ENCODE measurements at places on chromosomes 3 and 15.

- DNase-seq, result no peak
These were observed 142.0 kb upstream of the CBLB start for GRCh38 chr3:106010829-106011228.

DNA sequence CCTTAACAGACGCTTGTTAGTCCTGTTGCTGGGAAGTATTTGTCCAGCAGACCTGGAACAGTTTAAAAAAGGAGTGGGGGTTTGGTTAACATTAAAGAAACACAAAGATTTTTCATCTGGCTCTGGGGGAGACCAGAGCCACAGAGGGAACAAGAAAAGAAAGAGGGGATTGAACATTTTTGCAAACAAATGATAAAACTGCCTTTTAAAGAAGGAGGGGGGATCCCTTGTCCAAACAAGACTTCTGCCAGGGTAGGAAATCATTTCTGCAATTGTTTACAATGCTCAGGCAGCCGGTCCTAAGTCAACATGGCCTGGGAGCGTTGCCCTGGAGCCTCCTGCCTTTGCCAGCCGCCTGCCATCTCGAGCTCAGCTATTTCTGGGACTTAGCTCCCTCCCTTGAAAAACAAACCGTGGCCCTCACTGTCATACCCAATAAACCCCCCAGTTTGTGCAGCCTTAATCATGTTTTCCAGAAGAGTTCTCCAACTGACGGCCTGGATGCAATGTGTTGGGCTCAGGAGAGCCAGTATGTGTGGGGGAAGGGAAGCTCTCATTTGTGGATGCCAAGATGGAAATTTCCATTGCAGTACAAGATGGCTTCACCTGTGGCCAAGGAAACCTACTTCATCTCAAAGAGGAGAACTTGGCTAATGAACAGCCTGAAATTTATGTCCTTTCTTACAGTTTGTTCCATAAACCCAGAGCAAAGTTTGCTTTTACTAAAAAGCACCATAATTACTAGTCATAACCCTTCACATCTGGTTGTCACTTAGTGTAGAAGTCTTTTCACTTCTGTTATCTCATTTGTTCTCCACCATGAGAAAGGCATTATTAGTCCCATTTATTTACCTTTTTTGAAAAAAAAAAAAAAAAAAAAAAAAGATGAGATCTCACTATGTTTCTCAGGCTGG, 75.9 kb upstream of the RNU6-1 start:
- DNase-seq, result no peak

DNA sequence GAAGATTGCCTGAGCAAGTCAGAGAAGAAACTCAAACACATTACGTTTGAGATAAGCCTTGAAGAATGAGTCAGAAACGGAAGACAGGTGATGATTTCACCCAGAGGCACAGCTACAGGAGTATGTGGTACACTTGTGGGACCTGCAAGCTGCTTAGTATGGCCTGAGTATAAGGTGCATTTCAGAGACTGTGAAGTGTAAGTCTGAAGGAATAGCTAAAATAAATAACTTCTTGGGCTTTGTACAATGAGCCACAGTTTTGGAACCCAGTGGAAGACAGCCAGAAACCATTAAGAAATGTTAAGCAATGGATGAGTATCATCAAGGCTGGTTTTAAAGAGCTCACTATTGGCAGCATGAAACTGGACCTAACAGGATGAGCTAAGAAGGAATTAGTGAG, 826.2 kb downstream of the ROBO1 start:
- DNase-seq, result no peak

DNA sequence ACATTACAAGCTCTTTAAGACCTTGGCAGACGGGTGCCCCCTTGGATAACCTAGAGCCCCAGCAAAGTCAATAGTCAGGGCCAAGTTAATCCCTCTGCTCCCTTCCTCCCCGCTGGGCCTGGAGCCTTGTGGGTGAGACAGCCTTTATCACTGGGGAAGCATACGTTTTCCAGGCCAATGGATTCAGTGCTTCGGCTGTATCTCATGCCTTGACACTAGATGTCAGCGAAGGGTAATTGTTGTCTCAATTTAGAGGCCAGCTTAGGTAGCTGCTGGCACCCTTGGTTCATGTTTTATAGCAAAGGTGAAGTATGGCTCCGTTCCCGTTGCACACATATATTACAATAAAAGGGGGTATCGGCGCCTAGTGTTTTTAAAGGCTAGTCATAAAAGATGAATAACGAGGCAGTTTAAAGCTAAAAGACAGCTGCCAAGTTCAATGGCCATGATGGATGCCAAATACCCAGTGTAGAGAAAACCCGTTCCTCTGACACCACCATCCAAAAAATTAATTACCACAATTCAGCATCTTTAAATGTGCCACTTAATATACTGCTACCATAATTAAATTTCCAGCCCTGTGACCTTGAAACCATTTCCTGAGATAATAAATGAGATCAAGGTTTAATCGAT, 52.3 kb upstream of the BNIP2 start:
- DNase-seq, result no peak

- no peak for DNase-seq
These were observed 81.8 kb upstream of the TNFSF10 start for GRCh38 chr3:172604895-172605646.

DNA sequence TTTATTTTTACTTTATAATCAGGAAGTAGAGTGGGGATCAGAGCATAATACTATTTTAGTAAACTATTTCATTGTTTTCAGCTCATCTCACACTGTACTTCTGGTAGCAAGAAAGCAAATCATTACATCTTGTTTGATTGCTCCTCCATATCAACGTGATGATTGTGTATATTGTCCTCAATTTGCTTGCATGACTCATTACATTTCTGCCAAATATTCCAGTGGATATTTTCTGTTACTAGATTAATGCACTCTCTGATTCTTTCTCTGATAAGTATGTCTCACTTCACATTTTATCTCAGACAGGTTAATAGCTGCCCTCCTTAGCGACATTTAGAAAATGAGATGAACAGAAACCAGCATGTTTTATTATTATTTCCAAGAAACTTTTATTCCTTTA, 1145.3 kb downstream of the OTOL1 start:
- DNase-seq, result no peak

- no peak for DNase-seq
These were observed 152.5 kb upstream of the NPHP3 start for GRCh38 chr3:132874701-132875100.

DNA sequence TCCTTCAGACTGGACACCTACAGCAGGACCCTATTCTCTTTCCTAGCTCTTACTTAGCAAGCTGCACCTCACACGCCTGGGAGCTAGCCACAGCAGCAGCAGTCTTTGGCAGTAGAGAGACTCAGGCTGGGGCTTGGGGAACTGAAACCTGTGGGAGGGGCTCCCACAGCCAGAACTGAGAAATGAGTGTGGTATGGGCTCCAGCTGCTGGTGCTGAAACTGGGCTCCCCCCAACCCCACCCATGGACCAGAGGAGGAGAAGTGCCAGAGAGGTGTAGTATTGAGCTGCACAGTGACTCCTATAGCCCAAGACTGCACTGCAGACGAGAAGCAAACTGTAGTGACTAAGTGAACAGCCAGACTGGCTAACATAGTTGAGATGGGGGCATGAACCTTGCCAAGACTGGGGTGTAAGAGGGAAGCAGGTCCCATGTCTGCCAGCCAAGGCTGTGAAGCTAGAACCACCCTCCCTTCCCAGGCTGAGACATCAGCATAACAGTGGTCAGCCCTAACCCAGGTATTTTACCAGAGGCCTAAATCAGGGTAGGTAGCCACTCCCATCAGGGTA, 62.5 kb downstream of the MYO5A start:
- DNase-seq, result peak; percentile 24

DNA sequence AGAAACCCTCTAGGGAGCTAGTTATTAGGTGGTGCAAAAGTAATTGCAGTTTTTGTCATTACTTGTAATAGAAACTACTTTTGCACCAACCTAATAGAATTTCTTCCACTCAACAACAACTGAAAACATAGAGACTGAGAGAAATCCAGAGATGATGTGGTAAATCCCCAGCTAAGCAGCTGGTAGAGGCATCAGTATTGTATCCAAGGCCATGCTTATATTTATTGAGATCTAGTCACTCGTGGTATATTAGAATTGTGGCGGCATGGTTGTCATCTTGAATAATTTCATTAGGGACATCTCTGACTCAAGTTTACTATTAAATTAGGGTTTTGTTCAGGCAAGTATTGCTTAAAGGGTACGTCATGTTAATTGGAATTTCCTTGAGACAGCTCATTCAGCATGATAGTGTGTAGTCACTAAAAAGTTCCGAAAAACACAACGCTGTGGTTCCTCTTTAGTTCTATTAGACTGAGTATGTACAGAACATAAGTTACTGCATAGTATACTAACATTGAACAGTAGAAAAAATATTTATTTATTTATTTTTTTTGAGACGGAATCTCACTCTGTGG, 35.3 kb downstream of the PAK2 start:
- DNase-seq, result no peak

- no peak for DNase-seq
These were observed 33.5 kb downstream of the NTRK3 start for GRCh38 chr15:88223084-88223483.

DNA sequence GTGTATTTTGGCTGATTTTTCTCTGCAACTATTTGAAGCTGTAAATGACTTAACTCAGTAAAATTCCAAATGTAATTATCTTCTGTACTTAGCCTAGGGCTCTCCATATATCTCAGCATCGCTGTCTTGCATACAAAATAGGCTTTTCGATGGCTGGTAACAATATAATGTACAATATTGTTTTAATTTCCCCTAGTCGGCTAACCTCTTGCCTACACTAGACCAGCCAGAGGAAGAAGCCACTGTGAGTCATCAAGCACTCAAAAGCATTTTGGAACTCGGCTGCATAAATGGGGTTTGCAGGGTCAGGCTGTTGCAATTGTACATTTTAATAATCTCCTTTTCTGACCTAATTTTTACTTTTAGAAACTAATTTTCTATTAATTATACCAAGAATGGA, 583.8 kb downstream of the FOXP1 start:
- DNase-seq, result no peak

- DNase-seq, result no peak
These were observed 514.4 kb upstream of the PROK2 start for GRCh38 chr3:72299321-72299802.

GRCh38 chr3:127590282-127590592, 296 bp downstream of the TPRA1 start:
- no peak for DNase-seq
